ENCODE measurements at places on chromosomes 2 and 18.

DNA sequence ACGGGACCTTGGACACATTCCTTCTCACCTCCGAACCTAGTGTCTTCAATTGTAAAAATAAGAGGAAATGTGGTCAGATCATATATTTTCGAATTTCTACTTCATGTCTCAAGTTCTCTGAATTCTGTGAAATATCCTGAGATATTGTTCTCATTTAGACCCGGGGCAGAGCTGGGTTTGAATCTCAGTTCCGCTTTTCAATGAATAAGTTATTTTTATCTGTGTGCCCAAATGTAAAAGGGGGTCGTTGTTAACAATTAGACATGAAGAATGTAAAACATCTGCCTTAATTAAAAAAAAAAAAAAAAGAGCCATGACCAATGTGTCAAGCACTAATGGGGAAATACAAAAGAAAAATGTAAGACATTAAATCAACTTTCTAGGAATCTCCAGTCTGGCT, 48.9 kb upstream of the BCL11A start:
- no peak for DNase-seq

GRCh38 chr2:157839162-157839801, 36.8 kb downstream of the ACVR1 start:
- no peak for DNase-seq

DNA sequence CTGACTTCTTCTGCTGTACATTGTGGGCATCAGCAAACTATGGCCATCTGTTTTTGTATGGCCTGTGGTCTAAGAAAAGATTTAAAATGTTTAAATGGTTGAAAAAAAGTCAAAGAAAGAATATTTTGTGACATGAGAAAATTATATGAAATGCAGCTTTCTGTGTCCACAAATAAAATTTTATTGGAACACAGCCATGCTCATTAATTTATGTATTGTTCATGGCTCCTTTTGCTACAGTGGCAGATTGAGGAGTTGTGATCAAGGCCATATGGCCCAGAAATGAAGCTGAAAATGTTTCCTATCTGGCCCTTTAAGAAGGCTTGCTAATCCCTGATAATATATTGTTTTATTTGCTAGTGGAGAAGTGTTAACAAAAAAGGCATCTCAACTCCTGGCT, 162.0 kb downstream of the SLC4A3 start:
- no peak for DNase-seq

- no peak for DNase-seq
Observed at GRCh38 chr2:98604547-98604946, 3.8 kb downstream of the COA5 start.

DNA sequence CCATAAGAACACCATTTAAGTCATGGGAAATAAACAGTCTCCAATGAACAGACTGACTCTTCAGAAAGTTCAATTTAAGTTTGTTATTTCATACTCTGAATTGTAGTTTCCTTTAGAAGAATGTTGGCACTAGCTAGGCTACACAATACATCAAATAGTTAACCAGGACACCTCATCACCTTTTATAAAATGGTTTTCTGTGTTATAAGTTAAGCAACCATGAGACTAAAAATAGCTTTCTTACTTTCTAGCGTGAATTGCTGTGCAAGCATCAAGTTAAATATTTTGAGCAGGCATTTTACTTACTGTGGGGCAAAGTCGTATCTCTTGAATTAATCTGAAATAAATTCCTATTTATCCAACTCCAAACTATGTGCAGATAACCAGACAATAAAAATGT, 1092.6 kb upstream of the SLC39A10 start:
- DNase-seq: no peak

DNA sequence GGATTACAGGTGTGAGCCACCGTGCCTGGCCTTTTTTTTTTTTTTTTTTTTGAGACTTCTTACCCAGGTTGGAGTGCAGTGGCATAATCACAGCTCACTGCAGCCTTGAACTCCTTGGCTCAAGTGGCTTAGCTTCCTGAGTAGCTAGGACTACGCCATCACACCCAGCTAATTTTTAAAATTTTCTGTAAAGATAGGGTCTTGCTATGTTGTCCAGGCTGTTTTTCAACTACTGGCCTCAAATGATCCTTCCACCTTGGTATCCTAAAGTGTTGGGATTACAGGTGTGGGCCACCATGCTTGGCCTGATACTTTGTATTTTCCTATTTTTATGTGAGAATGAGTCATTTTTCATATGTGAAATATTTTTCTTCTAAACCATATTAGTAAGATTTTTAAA, 13.7 kb downstream of the ELP2 start:
- DNase-seq: no peak

GRCh38 chr18:46333431-46334135, 229.4 kb downstream of the HAUS1 start:
- peak; percentile 51 for DNase-seq

GRCh38 chr2:79622508-79622907, 109.7 kb downstream of the CTNNA2 start:
- no peak for DNase-seq

DNA sequence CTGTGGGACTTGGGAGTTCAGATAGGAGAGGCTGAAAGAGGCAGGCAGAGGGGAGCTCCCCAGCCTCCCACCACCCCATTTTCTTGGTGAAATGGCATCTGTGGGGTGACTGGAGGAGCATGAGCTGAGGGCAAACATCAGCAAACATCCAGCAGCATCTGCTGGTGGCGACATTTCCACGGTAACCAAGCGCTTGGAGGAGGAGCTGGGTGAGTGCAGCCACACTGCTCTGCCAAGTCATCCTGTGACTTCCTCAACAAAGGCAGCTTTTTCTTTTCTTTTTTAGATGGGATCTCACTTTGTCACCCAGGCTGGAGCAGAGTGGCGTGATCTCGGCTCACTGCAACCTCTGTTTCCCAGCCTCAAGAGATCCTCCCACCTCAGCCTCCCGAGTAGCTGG, 5.6 kb downstream of the TXNL4A start:
- peak; percentile 69 for DNase-seq

GRCh38 chr18:67951137-67951536, 434.6 kb upstream of the DSEL start:
- DNase-seq: no peak

- DNase-seq: no peak
Observed at GRCh38 chr2:117979911-117980701, 33.8 kb downstream of the CCDC93 start.

- no peak for DNase-seq
Observed at GRCh38 chr2:107407974-107408373, 418.7 kb upstream of the RGPD4 start.

DNA sequence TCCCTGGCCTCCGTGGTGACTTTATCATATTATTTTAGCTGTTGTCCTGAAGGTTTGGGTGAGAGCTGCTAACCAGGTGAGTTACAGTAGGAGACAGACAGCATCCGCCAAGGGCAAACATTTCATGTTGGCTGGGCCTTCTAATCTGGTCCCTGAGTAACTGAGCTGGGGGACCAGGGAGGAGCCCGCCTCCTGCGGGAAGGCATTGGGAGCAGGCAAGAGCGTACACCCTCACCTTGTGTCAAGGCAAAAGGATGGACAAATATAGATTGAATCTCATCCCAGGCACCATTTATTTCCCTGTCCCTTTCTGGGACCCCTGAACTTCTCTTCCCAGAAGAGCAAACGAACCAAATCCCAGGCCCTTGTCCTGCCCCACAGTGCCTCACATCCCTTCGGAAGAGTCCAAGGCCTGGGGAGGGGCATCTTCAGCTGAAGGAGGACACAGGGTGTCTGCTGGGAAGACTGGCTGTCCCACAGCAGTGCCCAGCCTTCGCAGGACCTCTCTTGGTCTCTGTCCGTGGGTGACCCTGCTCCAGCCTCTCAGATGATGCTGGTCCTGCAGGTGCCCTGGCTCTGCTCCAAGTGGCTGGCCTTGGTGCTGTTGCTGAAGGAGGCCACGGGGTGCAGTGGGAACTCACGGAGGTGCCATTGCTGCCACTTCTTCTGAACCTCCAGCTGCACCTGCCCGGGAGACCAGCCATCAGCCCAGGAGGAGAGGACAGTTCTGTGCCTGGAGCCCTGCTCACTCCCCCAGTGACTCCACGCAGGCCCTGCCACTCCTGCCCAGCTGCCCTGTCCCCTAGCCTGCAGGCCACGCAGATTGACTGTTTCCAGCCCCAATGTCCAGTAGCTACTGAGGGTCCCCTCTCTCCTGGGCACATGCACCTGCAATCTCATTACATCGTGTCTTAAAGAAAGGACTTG, 8.2 kb downstream of the TMEM37 start:
- no peak for DNase-seq

DNA sequence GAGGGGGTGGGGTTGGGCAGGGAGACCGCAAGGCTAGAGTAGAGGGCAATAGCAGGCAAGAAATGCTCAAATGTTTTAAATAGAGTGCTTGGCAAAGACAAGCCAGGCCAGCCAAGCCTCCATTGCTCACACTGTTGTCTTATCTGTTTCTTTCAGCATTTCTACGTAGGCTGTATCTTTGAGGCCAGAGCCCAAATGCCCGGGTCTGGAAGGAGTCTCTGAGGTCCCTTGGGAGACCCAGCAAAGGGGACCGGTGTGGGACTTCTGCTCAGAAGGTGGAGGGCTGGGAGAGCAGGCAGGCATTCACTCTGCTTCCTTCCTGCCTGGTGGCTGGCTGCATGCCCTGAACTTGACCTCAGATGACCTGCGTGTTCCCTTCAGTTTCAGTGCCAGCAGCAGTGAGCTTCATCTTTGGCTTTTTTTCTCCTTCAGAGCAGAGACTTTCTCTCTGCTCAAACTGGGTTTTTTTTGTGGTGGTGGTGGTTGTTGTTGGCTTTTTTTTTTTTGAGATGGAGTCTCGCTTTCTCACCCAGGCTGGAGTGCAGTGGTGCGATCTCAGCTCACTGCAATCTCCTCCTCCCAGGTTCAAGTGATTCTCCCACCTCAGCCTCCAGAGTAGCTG, 13.7 kb upstream of the TET3 start:
- peak; percentile 92 for DNase-seq

- DNase-seq: peak; percentile 39
Observed at GRCh38 chr2:21372654-21373053, 248.9 kb downstream of the TDRD15 start.

- DNase-seq: no peak
Observed at GRCh38 chr18:32337821-32338220, 132.9 kb downstream of the GAREM1 start.

GRCh38 chr2:9228088-9228751, 21.6 kb downstream of the ASAP2 start:
- DNase-seq: no peak

GRCh38 chr2:200466425-200467418, 43.1 kb downstream of the KCTD18 start:
- DNase-seq: no peak
